T-helper 2 cell treated with Interferon-gamma antibody and Interleukin-4, amounts not matched to agents 5 μg/mL and 100 μg/mL, for 36 hours (primary cell): ENCODE measurements at places on chromosomes 7 and 10.

- DNase-seq, result no peak
Observed at GRCh38 chr10:123783296-123783695, 108.3 kb downstream of the CPXM2 start.

DNA sequence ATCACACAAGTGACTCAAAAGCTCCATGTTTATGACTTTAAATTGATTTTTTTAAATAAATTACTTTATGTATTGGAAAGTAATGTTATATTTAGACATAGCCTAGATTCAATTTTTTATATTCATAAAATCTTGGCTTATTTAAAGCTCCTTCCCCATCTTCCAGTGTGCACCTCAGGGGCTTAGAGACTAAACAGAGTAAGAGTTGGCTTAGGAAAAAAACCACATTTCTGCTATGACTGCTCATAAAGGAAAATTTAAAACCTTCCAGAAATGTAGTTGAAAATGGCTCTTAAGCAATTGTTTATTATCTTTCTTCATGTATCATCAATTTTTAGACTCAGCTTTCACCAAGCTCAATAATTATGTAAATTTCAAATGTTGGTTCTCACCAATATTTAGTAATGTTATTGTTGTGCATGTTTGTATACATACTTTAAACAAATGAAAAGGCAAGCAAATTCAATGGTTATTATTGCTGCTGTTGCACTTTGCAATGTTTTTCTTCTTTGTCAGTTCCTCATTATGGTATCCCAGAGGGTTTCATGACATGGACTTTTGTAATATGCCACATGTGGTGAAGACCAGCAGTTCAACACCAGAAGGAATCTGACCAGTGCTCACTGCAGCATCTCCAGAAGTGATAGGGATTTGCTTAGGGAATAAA is 700.1 kb upstream of the ANKRD30A start:
- DNase-seq, result no peak

- DNase-seq, result no peak
Observed at GRCh38 chr10:62885684-62886461, 69.7 kb upstream of the EGR2 start.

DNA sequence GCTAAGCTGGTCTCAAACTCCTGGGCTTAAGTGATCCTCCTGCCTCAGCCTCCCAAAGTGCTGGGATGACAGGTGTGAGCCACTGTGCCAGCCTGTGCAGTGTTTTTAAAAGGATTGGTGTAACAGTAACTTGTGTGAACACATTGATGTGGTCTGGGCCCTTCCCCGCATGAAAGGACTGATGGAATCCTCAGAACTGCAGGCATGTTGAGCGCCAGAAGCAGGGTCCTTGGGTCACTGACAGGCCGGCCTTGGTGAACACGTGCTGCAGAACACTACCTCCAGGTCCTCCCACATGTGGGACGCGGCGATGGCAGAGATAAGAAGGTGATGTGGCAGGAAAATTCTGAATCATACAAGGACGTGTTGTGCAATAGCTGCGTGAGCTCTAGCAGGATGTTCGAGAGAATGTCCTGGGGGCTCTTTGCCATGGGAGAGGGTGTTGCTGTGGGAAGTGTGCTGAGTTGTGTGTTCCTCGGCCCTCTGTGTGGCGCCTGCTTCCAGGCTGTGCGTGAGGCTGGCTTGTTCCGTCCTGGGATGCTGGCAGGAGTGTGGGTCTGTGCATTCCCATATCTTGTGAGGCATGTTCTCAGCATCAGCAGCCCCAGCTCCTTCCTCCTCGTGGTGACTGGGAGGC is 68.2 kb downstream of the DNAJB6 start:
- peak; percentile 72 for DNase-seq

GRCh38 chr10:73639286-73639685 is 2.0 kb downstream of the MYOZ1 start:
- no peak for DNase-seq

- DNase-seq, result no peak
Observed at GRCh38 chr7:39987641-39988347, 37.7 kb downstream of the CDK13 start.

- no peak for DNase-seq
Observed at GRCh38 chr10:126315494-126316177, 72.6 kb downstream of the ADAM12 start.
